ENCODE measurements at places on chromosomes 6 and 20. TPM values are rescaled to one million over a fixed set of nuclear protein-coding genes. Genes with fewer than 3 reads are reported as not detected.

TCP11 gene
- total RNA-seq, result 0.15 TPM

OPRM1 gene
- not detected for total RNA-seq

NSFL1C gene
- 35.3 TPM for total RNA-seq

MARCKS gene
- total RNA-seq, result 104 TPM

LTB gene
- total RNA-seq, result not detected

All from smooth muscle cell of trachea (primary cell).